ENCODE measurements at places on chromosomes 5 and 9.

DNA sequence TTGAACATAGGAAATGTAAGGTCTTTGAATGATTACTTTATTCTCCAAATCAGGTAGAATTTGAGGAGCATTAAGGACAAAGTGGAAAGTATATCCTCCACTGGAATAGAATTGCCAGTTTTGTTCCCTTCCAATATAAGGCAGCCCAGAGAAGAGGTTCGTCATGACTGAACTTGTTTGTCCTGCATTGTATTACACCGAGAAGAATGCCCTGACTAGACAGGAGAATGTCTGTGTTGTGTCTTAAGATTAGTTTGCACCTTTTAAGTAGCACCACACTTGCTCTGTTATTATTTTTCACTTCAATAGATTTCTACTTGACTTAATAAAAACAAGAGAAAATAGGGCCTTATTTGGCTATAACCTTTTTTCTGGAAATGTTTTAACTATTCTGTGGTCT lies 586.2 kb upstream of the PTGER4 start:
- no peak for DNase-seq

- DNase-seq, result no peak
Measured at GRCh38 chr9:14888875-14889274, 21.4 kb downstream of the FREM1 start.

DNA sequence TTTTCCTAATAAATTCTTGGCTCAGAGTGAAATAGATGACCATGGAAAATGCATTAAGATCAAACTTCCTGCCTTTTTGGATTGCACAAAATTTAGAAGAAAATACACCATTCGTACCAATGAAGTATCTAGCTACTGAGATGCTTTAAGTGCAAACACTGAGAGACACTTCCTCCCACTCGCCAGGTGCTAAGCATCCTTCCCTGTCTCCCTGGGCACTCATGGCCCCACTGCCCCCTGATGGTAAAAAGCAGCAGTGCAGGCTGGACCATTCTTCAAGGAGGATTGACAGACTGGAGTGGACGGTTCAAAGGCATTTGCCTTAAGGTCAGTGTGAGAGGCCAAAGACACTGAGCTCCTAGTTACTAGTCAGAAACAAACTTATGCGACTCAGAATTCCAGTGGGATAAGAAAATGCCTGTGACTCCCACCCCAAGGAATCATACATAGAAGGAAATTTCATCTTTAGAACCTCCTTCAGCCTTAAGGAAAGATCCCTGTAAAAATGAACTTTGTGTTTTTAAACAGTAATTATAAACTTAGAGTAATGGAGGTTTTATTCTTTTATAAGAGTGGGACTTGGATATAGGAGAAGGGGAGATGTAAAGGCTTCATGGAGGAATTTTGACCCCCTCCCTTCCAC lies 86.0 kb upstream of the SLC30A5 start:
- peak; percentile 7 for DNase-seq

DNA sequence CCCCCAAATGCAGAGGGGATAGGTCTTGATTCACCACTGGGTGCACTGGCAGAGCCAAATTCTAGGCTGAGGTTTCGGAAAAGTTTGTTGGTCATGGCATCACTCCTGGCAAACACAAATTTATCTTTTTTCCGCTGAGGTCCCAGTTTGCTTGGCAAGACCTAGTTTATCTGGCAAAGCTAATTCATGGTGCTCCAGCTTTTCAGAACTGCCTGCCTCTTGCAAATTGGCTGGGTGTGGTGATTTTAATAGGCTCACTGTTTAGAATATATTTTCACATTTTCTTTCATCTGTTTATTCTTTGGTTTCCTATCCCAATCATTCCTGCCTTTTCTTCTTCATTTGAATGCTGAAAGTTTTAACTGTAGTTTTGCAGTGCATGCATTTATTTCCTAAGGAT lies 50.5 kb upstream of the MAMDC2 start:
- DNase-seq, result no peak

- no peak for DNase-seq
Measured at GRCh38 chr5:82151662-82152061, 126.5 kb downstream of the RPS23 start.

GRCh38 chr9:89541798-89542197 lies 43.9 kb upstream of the SEMA4D start:
- no peak for DNase-seq

DNA sequence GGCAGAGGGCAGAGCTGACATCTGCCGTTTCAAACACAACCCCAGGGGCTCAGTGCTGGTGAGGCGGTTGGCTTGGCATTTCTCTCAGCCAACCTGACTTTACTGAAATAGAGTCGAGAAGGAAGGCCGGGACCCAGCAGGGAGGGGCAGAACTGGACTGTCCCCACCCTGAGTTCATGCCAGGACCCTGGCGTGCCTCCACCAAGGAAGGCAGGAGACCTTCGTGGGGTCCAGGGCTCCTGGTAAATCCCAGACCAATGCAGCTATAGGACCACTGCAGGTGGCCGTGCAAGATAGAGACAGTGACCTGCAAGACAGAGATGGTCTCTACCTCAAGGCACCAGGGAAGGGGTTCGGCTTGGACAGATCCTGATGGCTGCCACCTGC lies 132.9 kb downstream of the ROR2 start:
- no peak for DNase-seq

DNA sequence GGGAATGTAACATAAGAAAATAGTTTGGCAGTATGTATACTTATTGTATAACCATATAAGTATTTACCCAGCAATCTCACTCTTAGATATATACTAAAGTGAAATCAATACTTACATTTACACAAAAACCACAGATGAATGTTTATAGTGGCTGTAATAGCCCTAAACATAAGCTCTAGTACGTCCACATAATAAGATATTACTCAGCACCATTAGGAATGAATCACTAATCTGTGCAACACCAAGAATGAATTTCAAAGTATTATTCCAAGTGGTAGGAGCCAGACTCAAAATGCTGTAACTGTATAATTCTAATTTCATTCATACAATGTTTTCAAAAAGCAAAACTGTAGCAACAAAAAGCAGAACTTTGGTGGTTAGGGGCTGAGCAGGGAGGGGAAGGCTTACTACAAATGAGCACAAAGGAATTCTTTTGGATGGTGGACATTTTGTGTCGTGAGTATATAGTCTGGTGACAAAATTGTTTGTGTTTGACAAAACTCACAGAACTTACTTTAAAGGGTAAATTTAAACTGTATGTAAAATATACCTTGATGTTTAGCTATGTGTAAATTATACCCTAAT lies 11.9 kb upstream of the C5orf46 start:
- DNase-seq, result no peak

DNA sequence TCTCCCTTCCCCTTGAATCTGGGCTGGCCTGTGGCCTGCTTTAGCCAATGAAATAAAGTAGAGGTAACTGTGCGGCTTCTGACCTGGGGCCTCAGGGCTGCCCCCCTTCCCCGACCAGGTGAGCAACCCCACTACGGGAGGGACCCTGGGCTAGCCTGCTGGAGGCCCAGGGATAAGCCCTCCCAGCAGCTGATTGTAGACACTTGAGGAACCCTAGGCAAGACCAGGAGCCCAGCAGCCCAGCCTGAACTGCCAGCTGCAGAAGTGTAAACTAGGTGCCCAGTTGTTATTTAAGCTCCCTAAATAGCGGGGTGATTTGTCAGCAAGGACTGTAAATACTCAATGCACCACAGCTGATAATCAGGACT lies 41.3 kb downstream of the RAPGEF1 start:
- no peak for DNase-seq

- no peak for DNase-seq
Measured at GRCh38 chr5:40033411-40033810, 608.6 kb upstream of the DAB2 start.

DNA sequence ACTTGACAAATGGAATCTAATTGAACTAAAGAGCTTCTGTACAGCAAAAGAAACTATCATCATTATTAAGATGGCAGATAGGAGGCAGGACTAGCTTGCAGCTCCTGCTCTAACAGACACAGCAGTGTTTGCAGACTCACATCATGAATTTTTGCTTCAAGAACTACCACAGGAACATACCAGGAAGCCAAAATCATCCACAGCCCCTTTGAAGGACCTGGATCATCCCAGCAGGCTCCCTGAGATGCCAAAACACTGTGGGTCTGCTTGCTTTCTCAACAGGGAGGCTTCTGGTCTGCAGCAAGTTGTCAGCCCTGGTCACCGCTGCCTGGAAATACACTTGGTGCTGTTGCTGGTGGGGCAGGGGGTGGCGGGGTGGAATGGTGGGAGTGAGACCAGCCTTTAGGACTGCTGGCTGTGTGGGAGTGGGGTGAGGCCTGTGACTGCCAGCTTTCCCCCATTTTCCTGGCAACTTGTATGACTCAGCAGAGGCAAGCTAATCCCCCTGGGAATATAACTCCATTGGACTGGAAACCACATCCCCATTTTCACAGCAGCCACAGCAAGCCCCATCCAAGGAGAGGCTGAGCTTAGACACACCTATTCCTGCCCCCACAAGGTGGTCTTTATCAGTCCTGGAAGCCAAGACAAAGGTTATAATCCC lies 533.8 kb upstream of the CYLC2 start:
- peak; percentile 57 for DNase-seq

GRCh38 chr5:169942181-169942580 lies 38.1 kb downstream of the INSYN2B start:
- DNase-seq, result no peak

DNA sequence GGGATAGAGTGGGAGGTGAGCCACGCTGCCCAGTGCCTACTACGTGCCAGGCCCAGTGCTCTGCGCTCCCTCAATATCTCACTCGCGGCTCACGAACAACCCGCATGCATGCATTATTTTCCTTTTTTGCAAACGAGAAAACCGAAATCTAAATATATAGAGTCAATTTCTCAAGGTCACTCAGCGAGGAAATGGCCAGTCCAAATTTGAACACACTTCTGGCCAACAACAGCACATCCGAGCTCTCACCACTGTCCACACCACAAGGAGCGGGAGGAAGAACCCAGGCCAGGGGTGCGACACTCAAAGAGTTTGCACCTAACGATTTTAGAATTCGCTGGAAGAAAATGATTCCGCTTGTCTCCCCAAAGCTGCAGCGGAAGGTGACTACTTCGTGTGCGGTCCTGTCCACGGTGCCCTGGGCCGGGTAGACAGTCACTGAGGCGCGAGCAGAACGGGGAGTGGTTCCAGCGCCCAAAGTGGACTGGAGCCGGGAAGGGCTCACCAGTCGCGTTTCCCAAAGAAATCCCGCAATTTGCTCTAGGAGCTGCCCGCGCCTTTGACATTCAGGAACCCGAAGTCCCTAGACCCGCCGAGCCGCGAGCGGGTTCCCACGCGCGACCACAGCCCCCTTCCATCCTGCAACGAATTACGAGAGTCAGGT lies 1.1 kb upstream of the TLX3 start:
- DNase-seq, result no peak

- no peak for DNase-seq
Measured at GRCh38 chr9:116141864-116142561, 11.6 kb upstream of the PAPPA start.

- no peak for DNase-seq
Measured at GRCh38 chr9:90967145-90967538, 165.5 kb downstream of the SYK start.

GRCh38 chr9:81320909-81321482 lies 368.4 kb downstream of the TLE1 start:
- DNase-seq, result no peak

DNA sequence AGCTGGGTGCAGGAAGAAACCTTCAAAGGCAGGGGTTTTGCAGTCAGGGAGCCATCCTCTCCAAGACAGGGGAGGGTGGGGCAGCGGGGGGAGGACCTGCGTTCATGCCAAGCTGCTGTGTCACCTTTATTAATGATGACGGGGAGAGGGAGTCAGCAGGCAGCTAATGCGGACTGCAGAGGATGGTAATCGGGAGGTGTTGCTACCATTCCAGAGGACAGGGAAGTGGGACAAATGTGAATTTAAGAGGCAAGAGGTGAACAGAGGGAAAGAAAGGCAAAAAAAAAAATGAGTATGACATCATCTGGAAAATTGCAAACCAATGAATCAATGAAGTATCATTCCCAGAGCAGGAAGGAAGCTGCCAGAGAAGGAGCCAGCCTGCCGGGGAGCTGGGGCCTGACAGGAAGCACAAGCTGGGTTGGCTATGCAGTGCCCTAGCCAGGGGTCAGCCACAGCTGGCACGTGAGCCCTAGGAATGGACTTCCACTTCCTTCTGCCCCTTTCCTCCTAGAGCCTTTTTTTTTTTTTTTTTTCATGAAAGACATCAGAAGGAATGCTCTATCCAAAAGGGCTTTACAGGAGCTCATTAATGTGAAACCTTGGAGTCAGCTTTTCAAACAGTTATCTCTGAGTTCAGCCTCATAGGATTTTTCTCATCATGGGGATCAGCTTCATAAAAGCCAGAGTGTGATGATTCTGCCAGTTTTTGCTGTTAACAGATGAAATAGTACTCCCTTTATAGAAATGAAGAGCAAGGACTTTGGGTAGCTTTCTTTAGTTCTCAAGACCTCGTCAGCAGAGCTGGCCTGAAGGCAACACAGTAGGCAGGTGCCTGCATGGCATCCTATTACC lies 9.2 kb downstream of the INSYN2B start:
- no peak for DNase-seq

- no peak for DNase-seq
Measured at GRCh38 chr5:801472-801871, 16.9 kb upstream of the ZDHHC11B start.

- DNase-seq, result no peak
Measured at GRCh38 chr5:1409381-1410110, 35.7 kb downstream of the SLC6A3 start.

GRCh38 chr5:68834491-68834981 lies 259.3 kb upstream of the SLC30A5 start:
- no peak for DNase-seq

- DNase-seq, result no peak
Measured at GRCh38 chr5:150153957-150154617, 1.6 kb downstream of the PDGFRB start.

- no peak for DNase-seq
Measured at GRCh38 chr5:16773991-16774390, 157.2 kb upstream of the RETREG1 start.

- DNase-seq, result peak; percentile 22
Measured at GRCh38 chr5:147558826-147559225, 49.0 kb upstream of the DPYSL3 start.

GRCh38 chr9:28656727-28657126 lies 1083.4 kb upstream of the C9orf72 start:
- DNase-seq, result no peak

GRCh38 chr9:136055715-136056545 lies 39.2 kb downstream of the NACC2 start:
- no peak for DNase-seq

DNA sequence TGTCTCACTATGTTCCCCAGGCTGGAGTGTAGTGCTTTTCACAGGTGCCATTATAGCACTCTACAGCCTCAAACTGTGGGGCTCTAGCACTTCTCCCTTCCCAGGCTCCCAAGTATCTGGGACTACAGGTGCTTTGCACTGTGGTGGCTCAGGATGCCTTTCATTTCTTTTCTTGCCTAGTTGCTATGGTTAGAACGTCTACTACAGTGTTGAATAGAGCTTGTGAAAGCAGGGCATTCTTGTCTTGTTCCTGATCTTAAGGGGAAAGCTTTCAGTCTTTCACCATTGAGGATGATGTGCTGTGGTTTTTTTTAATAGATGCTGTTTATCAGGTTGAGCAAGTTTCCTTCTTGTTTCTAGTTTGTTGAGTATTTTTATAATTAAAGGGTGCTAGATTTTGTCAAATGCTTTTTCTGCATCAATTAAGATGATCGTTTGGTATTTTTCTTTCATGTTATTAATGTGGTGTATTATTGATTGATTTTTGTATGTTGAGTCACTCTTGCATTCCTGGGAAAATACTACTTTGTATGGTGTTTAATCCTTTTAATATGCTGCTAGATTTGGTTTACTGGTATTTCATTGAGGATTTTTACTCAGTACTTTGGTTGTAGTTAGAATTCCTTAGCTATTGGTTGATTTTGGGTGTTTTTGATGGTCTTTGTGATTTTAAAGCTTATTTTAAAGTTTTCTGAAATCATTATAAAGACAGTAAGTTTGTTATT lies 35.6 kb downstream of the GPBP1 start:
- no peak for DNase-seq

All from NCI-H2107 (cell line).